Stimulated activated CD4-positive, alpha-beta T cell treated with anti-CD3 and anti-CD28 coated beads, Interleukin-12 subunit alpha, Interleukin-12 subunit beta, amount 100 ng/mL, for 4 hours (primary cell): ENCODE measurements at places on chromosomes 7 and 10.

GRCh38 chr10:69243817-69244216 is 23.7 kb downstream of the HKDC1 start:
- no peak for DNase-seq

DNA sequence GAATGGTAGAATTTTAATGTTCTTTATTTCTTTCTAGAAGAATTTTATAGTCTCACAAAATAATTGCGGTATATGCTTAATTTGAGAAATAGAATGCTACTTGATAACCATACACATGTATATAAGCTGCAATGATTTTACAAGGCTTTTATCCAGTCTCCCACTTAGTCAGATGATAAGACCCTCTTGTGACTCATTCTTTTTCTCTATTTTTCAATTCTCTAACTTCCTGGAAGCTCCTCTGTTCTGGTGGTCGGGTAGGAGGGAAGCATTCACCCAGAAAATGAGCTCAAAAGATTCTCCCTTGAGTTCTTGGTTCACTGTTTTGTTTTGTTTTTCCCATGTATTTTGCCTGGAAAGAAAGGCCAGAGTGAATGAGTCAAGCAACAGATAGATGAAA is 546.6 kb downstream of the INHBA start:
- no peak for DNase-seq

DNA sequence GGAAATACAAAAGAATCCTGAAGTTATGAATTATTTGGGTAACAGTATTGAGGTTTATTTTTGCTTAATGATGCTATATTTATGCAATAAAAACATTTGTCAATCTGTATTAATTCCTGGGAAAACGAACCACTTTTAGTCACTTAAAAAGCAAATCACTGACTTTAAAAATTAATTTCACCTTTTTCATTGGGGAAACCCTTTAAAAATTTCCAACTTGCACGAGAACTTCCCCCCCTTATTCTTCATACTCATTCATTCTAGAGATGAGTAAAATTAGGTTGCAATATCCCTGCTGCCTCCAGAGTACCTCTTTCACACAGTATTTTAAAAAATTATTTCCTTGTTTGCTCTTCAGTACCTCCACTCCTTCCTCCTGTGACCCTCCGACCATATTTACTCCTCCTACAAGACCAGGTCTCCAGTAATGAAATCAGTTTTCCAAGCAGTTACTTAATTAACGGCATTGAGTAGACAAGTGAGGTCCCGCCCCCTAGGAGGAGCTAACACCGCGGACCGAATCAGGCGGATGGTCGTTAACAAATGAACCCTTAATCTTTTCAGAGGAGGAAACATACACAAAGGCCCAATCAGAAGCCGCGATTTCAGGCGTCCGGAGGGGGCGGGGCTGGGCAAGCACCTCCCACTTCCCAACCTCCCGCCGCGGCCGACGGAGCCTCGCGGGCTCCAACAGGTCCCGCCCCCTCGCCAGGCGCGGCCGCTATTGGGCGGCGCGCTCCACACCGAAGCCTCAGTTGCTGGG is 465 bp upstream of the TRIM24 start:
- DNase-seq: peak; percentile 98

DNA sequence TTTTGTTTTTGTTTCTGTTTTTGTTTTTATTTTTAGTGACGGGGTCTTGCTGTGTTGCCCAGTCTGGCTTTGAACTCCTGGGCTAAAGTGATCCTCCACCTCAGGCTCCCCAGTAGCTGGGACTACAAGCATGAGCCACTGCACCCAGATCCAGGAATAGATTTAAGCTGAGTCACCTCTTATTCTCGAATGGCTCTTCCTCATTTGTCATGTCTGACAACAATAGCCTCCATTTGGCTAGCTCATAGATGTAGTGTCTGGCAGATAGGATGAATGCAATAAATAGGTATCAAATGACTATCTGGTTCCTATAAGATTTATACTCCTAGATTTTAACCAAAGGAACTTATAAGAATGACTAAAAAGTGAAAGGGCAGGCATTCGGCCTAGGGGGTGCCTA is 172.9 kb downstream of the TMEM26 start:
- no peak for DNase-seq

DNA sequence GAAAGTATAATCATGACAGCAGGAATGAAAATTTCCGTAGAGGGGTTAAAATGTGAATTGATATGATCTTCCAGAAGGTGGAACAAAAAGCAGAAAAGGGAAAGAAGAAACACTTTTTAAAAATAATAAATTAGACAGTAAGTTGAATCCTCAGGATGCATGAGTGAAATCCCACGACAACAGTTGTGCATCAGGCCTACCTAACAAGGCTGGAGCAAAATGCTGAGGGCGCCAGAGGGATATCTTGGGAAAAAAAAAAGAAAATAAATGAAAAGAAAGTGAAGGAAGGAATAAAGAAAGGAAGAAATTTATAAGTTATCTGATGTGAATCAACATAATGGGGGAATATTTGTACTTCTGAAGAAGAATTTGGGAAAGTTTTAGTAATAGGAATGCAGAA is 13.0 kb upstream of the HUS1 start:
- DNase-seq: no peak

DNA sequence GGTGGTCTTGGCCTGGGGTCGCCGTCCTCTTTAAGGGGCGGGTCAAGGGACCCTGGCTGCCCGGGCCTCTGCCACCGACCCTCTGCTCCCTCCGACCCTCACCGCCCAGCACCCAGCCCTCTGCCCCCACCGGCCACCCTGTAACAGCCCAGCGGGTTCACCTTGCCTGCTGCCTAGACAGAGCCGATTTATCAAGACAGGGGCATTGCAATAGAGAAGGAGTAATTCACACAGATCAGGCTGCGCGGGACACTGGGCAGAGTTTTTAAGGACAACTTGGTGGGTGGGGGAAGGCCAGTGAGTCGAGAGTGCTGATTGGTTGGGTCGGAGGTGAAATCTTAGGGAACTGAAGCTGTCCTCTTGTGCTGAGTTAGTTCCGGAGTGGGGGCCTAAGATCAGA is 779 bp upstream of the ADCK2 start:
- no peak for DNase-seq

GRCh38 chr10:122191936-122192541 is 79.1 kb upstream of the BTBD16 start:
- DNase-seq: no peak

GRCh38 chr10:97321804-97322190 is 2.7 kb downstream of the FRAT1 start:
- no peak for DNase-seq
